ENCODE measurements at places on chromosomes 2 and 18. TPM values are rescaled to one million over a fixed set of nuclear protein-coding genes. Genes with fewer than 3 reads are reported as not detected.

Gene ADAM23
- 7.1 TPM for polyA plus RNA-seq

Gene LINC00305
- polyA plus RNA-seq, result 2.2 TPM

Gene GNAL
- 5.8 TPM for polyA plus RNA-seq

Gene KCNJ3
- polyA plus RNA-seq, result 7.6 TPM

Gene DRC1
- 1.8 TPM for polyA plus RNA-seq

DNA sequence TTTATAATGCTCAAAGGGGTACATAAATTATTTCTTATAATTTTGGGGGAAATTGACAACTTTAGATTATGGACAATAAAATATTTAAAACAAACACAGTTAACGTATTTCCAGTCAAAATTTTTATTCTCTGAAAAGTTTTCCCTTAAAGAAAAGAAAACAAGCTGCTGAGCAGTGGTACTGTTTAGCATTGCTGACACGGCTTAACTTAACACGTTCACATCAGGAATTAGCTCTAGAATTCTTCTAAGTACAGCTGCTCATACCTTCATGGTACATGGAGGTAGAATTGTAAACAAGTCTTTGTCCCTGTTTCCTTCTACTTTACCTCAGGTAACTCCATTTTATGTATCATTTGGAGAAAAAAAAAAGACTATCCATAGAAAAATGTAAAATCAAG, 2.0 kb downstream of the SLC38A11 start:
- no peak for DNase-seq

DNA sequence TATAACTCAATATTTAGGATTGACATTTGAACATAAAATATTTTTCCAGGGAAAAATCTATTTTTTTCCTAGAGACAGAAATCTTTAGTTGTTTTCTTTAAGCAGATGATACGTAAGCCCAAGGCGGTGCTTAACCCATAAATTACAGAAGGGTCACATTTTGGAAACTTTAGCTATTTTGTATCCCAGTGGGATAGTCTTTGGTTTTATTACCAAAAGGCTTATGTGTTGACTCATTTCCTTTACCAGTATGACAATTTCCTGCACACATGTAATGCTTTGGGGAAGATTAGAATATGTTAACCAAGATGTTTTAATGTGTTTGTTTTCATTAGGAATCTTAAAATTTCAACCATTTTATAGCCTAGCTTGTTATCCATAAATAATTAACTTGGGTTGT, 24.8 kb downstream of the DYNC1I2 start:
- DNase-seq, result no peak

- no peak for DNase-seq
These were observed 1.6 kb upstream of the MAP2 start for GRCh38 chr2:209422191-209422754.

- DNase-seq, result no peak
These were observed 42.5 kb upstream of the TTC32 start for GRCh38 chr2:19944205-19944845.

GRCh38 chr2:46970334-46971288, 55.0 kb upstream of the MCFD2 start:
- DNase-seq, result no peak

DNA sequence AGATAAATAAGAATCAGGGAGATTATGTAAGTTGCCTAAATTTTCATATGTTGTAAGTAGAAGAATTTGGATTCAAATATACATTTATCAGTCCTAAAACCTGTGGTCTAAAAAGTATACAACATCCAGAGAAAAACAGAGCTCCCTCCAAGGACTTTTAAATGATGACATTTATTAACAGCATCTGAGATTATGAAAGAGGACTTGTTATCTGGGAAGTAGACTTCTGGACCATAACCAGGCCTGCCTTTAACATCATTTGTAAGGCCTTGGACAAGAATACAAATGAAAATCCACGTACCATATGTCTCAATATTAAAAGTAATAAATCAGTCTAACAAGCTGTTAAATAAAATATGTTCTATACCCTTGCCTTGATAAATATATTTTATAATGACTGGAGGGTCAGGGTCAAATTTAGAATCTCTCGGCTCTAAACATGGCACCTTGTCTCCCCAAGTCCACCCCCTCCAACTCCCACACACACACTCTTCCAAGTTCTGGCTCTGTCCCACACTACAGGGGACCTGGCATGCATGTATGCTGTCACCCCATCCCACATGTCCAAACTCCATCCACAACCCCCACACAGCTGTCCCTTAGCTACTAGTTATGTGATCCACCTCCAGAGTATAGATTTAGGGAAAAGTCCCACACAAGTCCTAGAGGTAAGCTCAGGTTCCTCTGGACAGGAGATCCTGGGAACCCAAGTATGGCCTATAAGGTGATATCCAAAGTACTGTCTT, 382.6 kb downstream of the CDH2 start:
- no peak for DNase-seq

DNA sequence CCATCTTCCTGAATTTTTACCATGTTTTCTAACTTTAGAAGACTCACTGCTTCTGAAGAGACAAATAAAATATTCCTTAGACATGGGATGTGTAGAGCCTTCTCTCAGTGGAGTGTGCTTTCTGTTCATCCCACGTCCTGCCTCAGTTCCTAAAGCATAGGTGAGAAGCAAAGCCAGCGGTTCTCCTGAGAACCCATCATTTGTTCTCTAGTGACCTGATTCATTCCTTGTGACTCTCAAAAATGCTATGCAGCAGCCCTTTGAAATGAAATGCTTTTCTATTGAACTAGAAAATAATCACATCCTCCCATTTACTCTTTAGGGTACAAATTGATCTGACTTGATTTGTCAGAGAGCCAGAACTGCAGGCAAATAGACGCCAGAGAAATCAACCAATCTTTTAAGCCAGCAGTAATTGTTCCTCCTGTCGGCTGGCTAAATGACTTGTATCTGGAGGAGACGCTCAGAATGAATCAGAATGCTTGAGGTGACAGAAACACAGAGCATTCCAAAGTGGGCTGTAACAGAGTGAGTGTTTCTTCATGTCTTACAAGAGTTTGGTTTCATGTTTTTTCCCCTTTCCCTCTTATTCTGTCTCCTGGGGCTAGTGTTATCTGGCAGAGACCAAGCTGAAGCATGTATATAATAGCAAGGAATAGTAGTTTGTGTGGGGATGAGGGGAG, 81.3 kb upstream of the TMEM178A start:
- DNase-seq, result no peak

GRCh38 chr2:178521304-178522150, 41.3 kb downstream of the PLEKHA3 start:
- DNase-seq, result no peak

- DNase-seq, result no peak
These were observed 20.3 kb downstream of the STRADB start for GRCh38 chr2:201471732-201472393.

DNA sequence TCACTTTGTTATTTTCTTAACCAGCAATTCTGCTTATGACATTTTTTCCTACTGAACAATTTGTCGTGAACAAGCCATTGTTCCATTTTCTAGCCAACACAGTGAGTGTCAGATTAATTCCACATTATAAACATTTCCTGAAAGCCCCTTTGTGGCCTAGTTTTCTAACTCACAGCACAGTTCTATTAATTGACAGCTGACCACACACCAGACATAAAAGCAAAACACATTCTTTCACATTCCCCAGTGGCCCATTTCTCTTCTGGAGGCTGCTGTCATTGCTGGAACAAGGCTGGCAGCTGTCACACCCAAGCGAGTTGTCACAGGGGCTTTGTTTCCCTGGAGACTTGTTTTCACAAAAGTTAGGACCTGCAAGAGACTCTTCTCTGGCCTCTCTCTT, 50.7 kb downstream of the RNF152 start:
- no peak for DNase-seq

DNA sequence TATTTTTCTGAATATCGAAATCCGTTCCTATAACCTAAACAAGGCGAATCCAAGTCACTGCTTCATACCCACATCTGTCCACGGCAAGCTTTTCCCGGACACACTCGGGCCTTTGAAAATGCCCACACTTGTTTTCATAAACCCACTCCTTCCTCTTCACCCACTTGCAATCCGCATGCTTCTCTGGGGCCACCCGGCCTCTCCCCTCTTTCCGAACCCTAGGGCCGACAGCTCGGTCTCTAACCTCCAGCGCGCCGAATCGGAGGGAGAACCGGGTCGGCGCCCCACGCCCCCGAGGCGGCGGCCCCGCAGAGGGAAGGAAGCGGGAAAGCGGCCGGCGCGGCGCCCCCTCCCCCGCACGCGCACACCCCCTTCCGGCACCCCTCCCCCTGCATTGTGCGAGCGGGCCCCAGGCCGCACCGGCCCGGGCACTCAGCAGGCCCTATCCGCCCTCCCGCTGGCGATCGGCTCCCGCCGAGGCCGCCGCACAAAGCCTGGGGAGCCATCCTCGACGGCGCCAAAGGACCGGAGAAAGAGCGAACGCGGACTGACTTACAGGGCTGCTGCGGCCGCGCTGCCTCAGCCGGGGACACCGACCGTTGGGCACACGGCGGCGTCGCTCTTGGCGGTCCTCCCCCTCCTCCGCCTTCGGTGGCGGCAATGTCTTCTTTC, 467 bp downstream of the PUM2 start:
- peak; percentile 55 for DNase-seq

- DNase-seq, result no peak
These were observed 163.1 kb downstream of the NRP2 start for GRCh38 chr2:205845446-205845845.

- DNase-seq, result no peak
These were observed 43.8 kb downstream of the SERTAD2 start for GRCh38 chr2:64609942-64610281.

DNA sequence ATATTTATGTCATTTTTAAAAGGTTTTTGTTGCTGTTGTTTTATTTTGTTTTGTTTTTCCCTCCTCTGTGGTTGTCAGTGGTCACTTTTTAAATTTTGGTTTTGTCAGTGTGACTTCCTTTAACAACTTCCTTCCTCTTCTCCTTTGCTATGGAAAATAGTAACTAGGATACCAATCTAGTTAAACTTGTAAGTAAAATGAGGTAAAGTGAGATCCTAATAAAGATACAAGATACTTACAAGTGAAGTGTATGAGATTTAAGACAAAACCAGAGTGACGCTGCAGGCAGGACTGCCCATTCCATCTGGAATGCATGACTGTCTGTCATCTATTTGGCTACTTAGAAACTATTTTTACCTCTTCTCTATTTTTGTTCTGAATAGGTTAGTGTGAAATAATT, 30.6 kb upstream of the CREB1 start:
- no peak for DNase-seq

GRCh38 chr2:205197468-205198139, 484.7 kb upstream of the NRP2 start:
- DNase-seq, result no peak

DNA sequence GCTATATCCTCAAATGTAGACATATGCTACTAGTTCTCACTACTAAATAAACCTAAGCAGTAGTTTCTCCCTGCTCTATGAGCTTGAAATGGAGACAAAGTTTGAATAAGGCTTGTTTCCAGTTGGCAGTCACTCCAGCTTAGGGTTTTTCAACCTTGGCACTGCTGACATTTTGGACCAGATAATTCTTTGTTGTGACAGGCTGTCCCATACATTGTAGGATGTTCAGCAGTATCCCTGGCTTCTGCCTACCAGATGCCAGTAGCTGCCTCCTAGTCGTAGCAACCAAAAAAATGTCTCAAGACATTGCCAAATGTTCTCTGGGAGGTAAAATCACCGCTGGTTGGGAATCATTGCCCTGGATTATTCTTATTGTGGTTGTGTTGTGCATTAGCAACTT, 182.7 kb upstream of the PARD3B start:
- DNase-seq, result no peak

GRCh38 chr2:7523481-7524120, 606.4 kb downstream of the RNF144A start:
- DNase-seq, result no peak

DNA sequence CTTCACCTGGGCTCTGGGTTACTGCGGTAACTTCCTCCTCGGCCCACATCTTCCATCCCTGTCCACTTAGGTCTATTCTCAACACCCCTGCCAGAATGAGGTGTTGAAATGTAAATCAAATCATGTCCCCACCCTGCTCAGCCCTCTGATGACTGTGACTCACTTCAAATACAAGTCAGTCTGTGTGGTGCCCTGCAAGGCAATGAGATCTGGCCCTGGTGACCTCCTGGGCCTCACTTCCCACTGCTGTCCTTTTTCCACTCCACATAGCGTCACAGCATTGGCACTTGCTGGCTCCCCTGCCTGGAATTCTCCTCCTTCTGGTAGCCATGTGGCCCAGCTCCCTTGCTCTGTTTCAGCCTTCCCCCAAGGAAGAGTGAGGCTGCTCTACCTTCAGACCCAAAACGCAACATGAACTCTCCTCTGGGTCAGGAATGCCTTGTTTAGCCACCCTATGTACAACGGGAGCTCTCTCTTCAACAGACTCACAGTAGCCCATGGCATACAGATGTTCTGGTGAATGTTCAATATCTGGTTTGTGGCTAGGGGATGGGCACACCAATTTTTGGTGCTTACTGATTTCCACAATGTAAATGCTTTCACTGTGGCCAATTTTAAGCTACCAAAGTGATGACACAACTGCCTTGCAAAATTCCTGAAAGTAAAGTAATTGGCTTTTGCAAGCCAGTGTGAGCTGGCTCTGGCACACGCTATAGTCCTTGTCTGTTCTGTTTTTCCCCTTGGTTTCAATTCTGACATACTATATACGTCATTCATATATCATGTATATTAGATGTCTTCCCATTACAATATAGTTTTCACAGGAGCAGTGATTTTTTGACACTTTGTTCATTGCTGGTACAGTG, 550.3 kb upstream of the HS6ST1 start:
- no peak for DNase-seq

DNA sequence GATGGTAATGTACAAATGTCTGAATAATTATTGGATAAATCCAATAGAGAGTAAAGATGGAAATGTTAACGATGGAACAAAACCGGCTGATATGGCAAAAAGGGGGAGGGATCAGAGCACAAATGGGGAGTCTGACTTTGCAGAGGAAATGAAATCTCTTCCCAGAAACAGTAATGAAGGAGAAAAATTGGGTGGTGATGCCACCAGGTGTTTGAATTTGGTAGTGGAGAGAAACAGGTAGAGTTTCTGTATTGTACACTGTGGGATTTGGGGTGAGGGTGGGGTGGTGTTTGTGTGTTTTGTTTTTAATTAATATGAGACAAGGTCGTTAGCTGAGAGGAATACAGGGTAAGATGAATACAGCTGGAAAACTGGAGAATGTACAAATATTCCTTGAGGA, 20.4 kb upstream of the XDH start:
- DNase-seq, result no peak

DNA sequence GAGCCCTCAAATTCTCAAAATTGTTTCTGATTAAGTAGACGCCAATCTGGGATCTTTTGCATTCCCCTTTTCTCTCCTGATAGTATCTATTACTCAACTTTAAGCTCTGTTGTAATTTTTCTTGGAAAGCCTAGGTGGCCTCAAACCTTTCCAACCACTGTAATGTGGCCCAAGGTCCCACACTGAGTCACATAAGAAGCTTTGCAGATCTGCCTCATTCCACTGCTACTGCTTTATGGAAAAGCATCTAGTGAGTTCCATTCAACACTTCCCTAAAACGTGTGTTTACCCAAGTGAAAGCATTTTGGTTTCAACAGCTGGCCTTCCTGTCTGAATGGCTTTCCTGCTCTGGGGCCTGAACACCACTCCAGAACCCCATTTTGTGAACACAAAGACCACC, 493.6 kb upstream of the SPHKAP start:
- no peak for DNase-seq

- DNase-seq, result peak; percentile 63
These were observed at the start of gene SESTD1 for GRCh38 chr2:179264368-179265081. SESTD1 (minus strand) TSS chr2:179264832; CDS start chr2:179191841, 72,991 bp downstream.
